Pons (tissue), 1 donor: ENCODE measurements at places on chromosomes 3 and 15.

GRCh38 chr3:59754456-59755129 is 704.8 kb upstream of the CFAP20DC start:
- no peak for DNase-seq

DNA sequence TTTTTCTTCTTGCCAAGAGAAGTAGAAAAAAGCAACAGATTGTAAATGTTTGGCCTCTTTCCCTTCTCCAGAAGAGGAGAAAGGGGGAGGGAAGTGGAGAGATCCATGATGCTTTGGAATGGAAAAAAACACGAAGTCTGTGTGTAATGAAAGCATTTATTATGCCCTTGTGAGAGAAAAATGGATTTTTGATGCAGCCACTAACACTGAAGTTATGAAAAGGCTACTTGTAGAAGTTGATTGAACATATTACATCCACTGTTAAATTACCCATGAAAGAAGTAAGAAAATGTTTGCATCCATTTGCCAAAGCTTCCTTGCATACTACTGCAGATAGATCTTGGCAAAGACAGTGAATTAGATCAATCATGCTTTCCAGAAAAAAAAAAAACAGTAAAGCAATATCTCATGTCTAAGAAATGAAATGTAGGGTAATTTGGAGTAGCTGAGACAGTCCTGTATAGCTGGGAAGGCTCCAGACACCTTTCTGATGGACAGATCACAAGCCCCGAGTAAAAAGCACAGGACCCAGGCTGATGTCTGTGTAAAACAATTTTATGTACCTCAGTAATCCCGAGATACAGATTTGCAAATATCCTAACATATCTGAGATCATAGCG is 295.5 kb downstream of the PLOD2 start:
- DNase-seq = peak; percentile 28

DNA sequence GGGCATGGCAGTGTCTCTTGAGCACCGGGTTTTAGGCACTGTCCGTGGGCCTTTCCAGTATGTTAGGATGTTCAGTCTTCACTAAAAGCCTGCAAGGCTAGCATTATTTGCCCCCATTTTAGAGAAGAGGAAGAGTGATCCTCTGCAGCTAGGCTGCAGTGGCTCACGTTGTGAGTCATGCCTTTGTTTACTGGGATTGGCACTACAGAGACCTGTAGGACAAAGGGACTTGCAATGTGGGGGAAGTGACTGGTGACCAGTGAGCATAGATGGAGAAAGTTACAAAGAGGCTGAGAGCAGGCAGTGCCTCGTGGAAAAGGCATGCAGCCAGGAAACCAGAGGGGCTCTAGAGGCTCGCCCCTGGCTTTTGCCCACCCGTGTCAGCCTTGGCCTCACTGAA is 26.8 kb upstream of the CPNE9 start:
- no peak for DNase-seq

- DNase-seq = no peak
Observed at GRCh38 chr3:115068799-115069198, 78.3 kb downstream of the ZBTB20 start.

- DNase-seq = no peak
Observed at GRCh38 chr3:138124188-138124587, 8.0 kb downstream of the A4GNT start.
